Bone marrow (tissue), 2 donors: ENCODE measurements at places on chromosomes 4 and X.
A peak's percentile ranks its signal among the peaks of the same experiment; 100 is the strongest.

GRCh38 chr4:78648640-78649363 is 97.2 kb downstream of the ANXA3 start:
- no peak for DNase-seq

DNA sequence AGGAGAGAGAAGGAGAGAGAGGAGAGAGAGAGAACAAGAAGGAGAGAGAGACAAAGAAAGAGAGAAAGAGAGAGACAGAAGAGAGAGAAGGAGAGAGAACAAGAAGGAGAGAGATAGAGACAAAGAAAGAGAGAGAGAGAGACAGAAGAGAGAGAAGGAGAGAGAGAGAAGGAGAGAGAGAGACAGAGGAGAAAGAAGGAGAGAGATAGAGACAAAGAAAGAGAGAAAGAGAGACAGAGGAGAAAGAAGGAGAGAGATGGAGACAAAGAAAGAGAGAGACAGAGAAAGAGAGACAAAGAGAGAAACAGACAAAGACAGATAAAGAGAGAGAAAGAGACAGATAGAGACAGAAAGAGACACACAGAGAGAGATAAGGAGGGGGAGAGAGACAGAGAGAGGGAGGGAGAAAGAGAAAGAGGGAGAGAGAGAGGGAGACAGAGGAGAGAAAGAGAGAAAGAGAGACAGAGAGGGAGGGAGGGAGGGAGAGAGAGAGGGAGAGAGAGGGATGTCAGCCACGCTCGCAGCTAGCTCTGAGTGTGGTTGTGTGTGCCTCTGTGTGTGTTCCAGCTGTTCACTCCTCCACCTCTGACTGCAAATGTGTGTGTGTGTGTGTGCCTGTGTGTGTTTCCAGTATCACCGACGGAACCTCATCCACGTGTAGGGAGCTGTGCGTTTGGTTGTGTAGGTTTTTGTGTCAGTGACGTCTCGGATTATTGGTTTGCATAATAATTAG is 105.8 kb downstream of the CRLF2 start:
- no peak for DNase-seq

- DNase-seq: no peak
Observed at GRCh38 chr4:128379860-128380259, 92.2 kb upstream of the PGRMC2 start.

DNA sequence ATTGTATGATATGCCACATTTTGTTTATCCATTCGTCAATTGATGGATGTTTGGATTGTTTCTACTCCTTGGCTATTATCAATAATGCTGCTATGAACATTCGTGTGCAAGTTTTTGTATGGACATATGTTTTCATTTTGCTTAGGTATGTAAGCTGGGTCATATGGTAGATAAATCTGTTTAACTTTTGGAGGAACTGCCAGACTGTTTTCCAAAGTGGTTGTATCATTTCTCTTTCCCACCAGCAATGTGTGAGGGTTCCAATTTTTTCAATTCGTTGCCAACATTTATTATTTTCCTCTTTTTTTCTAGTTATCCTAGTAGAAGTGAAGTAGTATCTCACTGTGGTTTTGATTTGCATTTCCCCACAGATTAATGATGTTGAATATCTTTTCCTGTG is 71.8 kb downstream of the DIAPH2 start:
- DNase-seq: no peak

DNA sequence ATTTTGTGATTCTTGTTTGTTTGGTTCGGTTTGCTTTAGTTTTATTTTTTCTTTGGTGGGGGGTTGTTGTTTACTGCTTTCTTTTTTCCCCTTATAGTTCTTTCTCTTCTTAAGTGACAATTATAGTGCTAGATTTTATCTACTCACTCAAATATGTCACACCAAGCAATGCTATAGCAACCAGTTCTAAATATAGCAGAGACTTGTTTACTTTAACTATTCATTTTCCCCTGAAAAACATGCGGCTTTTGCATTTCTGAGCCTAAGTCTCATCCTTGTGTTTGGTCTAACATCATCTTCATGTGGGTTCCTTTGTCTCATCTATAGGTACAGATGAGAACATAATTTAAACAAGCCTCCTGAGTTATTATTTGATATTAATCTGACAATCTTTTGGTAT is 676.6 kb downstream of the FAT4 start:
- DNase-seq: no peak

DNA sequence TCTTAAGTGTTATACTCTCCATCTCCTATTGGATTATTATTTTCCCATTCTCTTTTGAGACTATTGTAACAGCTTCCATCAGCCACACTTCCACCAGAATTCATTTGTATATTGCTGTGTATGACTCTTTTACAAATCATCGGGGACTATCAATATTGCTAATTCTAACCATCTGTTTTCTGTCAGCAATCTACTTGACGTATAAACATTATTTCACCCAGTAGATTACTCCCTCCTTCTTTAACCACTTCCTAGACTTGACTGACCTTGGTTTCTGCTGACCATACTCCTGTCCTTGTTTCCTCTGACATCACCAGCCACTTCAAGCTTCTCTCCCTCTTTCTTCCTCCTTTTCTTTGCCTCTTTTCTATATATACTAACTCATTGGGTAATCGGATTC is 402.9 kb downstream of the PCDH18 start:
- DNase-seq: no peak

DNA sequence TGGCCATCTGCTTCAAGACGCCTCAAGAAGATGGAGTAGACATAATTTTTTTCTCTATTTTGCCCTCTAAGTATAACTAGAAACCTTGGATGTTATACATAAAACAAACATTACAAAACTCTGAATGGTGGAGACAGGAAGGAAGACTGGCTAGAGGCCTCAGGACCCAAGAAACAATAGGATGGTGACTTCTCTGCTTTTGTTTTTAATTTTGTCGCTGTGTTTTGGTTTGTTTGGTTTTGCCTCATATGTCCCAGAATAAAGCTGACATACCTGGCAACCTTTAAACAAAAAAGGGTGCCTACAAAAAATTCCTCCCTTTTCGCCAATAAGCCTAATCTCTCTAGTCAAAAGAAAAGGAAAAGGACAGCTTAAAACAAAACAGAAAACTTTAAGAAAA is 109.1 kb downstream of the PPP4R3C start:
- DNase-seq: no peak

DNA sequence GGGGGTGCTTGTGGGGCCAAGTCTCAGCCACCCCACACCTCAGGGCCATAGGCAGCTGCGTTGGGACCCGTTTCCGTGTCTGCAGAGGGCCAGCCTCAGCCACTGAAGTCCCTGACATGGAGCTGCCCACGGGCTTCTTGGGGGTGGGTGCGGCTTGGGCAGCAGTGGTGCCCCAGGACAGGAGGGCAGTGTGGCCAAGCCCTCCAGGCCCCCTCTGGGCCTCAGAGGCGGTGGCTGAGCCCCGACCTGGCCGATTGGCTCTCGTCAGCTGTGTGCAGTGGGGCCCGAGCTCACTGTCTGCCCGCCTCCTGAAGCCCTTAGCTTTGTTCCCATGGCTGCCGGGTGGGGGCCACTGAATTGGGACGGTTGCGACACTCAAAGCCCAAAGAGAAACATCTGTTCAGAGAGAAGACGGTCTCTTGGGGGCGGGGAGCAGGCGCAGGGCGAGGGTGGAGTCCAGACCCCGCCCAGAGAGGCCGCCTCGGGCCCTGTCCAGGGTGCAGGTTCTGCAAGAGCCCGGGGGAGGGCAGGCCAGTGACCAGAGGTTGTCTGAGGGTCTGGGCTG is 9.1 kb downstream of the FGFR3 start:
- DNase-seq: no peak

- DNase-seq: peak; percentile 24
Observed at GRCh38 chr4:158769175-158769921, 522 bp downstream of the FNIP2 start.

DNA sequence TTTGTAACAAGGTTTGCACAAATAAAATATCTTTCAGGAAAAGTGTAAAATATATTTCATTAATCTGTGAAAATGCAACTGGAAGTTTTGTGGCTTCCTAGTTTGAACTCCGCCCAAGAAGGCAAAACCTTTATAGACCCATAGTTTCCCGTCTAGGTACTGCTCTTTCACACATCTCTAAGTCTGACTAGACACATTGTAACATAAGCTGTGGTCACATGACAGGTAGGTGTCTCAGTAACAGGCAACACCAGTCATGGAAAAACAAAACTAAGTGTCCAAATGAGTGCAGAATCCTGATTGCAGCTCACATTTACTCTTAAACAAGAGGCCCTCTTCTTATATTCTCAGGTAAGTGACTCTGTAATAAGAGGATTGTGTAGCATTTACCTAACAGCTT is 55.6 kb downstream of the SNCA start:
- DNase-seq: no peak

- no peak for DNase-seq
Observed at GRCh38 chr4:168839758-168840391, 170.2 kb downstream of the CBR4 start.

GRCh38 chr4:170058826-170059225 is 30.9 kb downstream of the AADAT start:
- no peak for DNase-seq

GRCh38 chr4:149498246-149498645 is 317.4 kb downstream of the IQCM start:
- DNase-seq: no peak

DNA sequence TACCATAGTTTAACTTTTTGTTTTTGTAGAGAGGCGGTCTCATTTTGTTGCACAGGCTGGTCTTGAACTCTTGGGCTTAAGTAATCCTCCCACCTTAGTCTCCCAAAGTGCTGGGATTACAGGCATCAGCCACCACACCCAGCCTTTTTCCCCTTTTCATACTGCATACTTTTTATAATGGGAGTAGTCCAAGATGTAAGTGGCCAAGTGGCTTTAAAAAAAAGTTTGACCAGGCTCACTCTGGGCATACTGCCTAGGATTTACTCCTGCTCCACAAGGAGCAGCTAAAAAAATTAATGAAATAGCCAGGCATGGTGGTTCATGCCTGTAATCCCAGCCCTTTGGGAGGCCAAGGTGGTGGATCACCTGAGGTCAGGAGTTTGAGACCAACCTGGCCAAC is 6.0 kb downstream of the GRSF1 start:
- DNase-seq: no peak

GRCh38 chrX:47366041-47366722 is 4.2 kb upstream of the ZNF157 start:
- peak; percentile 62 for DNase-seq

GRCh38 chr4:56755901-56756300 is 65.6 kb downstream of the SPINK2 start:
- no peak for DNase-seq

DNA sequence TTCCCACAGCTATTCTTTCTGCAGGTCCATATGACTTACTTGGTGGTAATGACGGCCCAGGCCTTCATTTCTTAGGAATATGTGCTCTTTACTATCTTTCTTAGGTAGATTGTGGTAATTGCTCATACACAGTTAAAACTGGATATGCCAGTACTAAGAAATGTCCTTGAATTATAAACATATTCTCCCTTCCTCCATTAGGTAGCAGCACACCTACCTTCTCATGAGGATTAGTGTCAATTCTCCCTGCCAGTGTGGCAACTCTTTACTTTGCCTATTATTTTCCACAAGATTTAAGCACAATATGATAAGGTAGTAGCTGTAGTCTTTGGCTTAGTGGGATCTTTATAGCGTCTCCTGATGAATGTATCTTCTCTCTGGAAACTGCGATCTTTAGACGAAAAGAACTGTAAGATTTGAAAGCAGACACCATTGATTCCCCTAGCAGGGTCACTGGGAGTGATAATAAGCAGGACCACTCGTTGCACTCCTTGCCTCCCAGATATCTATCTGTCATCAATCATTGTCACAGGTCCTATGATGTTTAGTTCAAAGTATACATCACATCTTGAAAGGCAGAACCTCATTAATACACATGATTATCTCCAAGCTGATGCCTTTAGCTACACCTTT is 1240.7 kb downstream of the C4orf33 start:
- DNase-seq: no peak

DNA sequence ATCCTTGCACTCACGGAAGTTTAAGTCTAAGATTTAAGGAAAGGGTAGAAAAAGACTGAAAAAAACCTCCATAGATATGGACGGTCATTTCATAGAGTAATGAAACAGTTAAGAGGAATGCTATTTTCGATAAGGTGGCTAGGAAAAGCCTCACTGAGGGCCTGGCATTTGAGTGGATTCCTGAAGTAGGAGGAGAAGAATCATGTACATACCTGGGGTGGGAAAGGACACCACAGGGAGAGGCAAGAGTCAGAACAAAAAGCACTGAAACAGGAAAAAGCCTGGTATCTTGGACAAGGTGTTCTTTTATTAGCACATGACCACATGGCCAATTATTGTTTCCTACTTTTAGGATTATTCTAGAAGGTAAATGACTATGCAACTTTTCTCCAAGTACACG is 547.2 kb upstream of the DIPK2B start:
- DNase-seq: no peak
